Bronchus fibroblast of lung (primary cell): ENCODE measurements at places on chromosomes 6 and 20. TPM values are rescaled to one million over a fixed set of nuclear protein-coding genes. Genes with fewer than 3 reads are reported as not detected.

EDN3 gene
- total RNA-seq = not detected in 2 replicates

EYA2 gene
- total RNA-seq = 0.74 and 1.0 TPM in 2 replicates

SNRPB gene
- total RNA-seq = 647 and 670 TPM in 2 replicates

MAN1A1 gene
- 21.4 and 25.2 TPM in 2 replicates for total RNA-seq

CLDN20 gene
- total RNA-seq = not detected in 2 replicates

IMPG1 gene
- total RNA-seq = 0.30 TPM in 1 of 2 replicates, not detected in the other

LY6G6F gene
- total RNA-seq = not detected in 2 replicates

NKAIN2 gene
- not detected in 2 replicates for total RNA-seq

PNRC1 gene
- 32.1 and 42.7 TPM in 2 replicates for total RNA-seq
